ENCODE measurements at places on chromosomes 11 and 22.

DNA sequence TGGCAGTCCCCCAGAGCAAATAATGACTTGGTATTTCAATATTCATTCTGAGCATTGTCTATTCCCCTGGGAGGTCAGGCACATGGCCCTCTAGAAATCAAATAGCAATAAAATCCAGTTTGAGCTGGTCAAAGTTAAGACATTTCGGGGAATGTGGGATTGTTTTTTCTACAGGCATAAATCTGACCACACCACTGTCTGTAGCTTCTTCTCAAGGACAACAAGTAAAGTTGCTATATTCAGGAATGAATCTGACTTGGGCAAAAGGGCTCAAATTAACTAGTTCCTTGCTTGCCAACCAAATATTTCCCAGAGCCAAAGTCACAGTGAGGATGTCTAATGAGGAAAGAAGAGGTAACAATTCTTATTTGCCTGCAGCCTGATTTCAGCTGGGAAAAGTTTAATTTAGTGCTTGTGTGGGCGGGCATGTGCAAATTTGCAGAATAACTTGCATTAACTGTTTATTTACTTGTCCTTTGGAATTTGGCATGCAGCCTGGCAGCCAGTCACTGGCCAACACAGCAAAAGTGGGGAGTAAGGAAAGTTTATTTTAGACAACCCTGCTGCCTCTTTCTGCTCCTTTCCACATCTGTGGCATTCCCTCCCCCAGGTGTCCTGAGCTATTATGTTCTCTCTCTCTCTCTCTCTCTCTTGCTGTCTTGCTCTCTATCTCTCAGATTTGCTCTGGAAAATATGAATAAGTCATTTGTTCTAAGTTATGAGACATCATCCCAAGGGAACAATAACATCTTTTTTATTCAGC lies 51.2 kb upstream of the ARHGAP20 start:
- no peak for DNase-seq

GRCh38 chr11:70580036-70580805 lies 181.9 kb downstream of the CTTN start:
- no peak for DNase-seq

DNA sequence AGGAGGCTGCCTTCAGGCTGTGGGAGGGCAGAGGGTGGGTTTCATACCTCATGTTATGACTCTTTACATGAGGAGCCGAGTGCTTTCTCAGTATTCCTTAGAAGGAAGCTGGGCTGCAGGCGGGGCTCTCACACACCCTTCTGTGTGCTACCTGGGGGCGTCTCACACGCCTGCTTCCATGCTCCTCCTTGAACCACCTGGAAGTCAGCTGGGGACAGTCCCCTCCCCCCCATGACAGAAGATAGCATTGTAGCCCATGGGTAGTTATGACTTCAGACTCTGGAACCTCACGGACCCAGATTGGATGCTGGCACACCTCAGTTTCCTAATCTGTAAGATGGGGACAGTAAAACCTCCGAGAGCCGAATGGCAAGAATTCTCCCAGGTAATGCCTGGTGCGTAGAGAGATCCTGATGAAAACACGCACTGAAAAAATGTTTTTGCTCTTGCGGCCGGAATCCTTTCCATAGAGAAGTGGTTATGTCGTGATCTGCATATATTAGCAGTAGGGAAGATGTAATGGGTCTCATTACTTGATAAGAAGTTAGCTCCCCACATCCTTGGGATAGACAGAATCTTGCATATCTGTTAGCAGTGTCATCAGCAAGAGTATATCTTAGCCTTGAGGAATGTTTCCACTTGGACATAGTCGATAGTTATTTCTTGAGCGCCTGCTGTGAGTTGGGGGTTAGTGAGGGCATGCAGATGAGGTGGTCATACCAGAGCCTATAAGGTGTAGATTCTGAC lies 4.9 kb downstream of the DAGLA start:
- DNase-seq: no peak

DNA sequence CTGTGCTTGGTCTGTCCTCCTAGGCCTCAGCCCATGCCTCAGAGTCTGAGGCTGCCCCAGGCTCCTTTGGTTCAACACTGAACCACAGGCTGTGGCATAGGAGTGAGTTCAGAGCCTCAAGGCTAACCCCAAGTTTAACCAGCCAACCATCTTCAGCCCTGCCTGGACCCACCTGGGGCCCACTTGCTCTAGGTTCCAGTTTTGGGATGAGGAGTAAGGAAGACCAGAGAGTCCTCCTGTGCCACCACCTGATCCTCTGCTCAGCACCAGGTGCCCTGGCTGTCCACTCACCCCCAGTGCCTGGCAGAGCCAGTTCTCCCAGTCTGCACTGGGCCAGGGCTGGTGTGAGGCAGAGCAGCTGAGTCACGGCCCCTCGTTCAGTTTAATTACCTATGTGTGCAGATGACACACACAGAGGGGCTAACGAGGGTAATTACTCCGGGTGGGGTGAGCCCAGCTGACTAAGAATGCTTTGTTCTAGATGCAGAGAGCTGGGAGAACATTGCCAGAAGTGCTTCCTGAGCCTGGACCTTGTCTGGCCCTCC lies 12.0 kb upstream of the TMPRSS13 start:
- DNase-seq: no peak

DNA sequence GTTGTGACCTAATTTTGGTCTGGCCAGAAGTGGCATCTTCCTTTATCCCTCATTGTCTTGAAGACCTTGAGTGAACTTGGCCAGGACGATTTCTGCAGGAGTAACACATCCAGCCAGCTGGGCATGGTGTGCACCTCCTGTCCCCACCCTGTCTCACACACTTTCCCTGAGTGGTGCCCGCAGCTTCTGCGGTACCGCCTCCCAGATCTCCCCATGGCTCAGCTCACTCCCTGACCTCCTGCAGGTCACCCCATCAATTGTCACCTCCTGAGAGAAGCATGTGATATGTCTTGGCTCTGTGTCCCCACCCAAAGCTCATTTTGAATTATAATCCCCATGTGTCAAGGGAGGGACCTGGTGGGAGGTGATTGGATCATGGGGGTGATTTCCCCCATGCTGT lies 50.2 kb upstream of the TP53I11 start:
- no peak for DNase-seq

DNA sequence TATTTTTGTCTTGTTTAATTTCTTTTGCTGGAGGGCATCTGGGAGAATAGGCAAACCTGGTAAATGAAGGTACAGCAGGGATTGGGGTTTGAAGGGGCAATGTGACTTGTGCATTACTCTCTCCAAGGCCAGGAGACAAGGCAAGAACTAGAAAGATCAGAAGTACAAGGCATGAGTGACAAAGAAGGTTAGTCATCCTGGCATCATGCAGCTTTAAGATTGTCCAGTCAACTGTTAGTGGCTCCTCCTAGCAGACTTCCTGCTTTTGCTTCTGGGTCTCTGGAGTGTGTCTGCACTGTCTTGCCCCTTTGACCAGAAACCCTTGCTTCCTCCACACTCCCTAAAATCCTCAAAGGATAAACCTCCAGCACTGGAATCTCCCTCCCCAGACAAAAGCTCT lies 27.2 kb upstream of the GLYATL1 start:
- no peak for DNase-seq

- no peak for DNase-seq
These were observed 498.3 kb upstream of the CCDC90B start for GRCh38 chr11:83784419-83784818.

DNA sequence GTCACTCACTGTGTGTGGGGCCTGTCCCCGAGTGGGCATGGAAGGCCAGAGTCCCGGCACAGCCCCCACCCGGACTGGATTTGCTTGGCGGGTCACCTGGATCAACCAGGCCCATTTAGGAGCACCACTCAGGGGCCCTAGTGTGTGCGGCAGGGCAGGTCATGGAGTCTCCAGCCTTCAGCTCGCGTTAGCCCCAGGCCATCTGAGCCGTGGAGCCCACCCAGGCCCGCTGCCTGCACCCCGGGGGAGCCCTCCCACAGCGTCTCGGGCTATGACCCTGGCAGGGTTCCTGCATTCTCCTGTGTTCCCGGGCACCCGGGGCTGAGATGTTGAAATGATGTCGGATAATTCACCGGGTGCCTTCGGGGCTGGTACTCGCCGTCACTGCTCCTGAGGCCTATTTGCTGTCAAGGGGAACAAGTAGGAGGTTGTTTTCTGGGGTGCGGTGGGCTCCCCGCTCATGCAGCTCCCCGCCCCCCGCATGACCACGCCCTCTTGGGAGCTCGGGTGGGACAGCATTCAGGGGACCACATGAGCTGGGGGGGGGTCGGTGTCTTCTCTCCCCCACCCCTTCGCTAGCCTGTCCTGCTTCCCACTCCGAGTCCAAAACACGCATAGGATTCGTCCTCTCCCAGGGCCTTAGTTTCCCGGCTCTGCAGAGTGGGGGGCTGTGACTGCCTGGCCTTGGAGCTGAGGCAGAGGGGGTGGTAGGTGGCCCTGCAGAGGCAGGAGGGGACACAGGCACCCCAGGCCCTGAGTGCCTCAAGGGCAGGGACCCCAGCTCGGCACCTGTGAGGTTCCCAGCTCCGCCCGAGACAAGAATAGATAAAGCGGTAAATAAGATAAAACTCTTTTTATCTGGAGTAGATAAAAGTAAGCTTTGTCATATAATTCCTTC lies 77.2 kb downstream of the KCNQ1 start:
- no peak for DNase-seq

GRCh38 chr11:64814712-64815187 lies 4.4 kb upstream of the MEN1 start:
- no peak for DNase-seq

- no peak for DNase-seq
These were observed 35.9 kb upstream of the PDE3B start for GRCh38 chr11:14607713-14608112.

- DNase-seq: no peak
These were observed 5.5 kb downstream of the SEPTIN3 start for GRCh38 chr22:41974691-41975290.

DNA sequence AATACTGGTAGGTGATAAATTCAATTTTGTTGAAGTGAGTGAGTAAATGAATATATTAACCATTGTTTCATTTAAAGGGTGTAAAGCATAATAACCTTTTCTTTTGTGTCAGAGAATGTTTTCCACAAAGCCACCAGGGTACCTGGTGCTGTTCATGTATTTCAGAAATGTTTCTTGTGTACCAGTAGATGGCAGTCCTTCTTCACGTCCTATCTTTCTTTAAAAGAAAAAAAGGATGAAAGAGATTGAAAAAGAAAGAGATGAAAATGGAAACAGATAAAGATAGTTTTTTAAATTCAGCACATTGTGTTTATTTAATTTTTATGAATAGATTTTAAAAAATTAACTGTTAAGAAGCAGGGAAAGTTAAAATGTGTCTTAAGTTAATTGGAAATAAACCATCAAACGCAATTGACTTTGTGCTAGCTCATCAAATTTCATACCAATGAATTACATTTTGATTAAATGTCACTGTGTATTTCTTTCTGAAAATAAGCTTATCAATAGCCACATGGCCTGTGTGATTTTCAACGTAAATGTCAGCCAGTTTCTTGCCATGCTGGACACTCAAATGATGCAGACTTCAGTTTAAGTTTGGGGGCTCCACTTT lies 65.5 kb upstream of the CHORDC1 start:
- DNase-seq: no peak

- no peak for DNase-seq
These were observed 23.9 kb upstream of the TMPRSS13 start for GRCh38 chr11:117953024-117953671.

- no peak for DNase-seq
These were observed 83.9 kb upstream of the USP47 start for GRCh38 chr11:11757909-11758308.

GRCh38 chr11:122179961-122180834 lies 64.2 kb upstream of the BLID start:
- DNase-seq: no peak

DNA sequence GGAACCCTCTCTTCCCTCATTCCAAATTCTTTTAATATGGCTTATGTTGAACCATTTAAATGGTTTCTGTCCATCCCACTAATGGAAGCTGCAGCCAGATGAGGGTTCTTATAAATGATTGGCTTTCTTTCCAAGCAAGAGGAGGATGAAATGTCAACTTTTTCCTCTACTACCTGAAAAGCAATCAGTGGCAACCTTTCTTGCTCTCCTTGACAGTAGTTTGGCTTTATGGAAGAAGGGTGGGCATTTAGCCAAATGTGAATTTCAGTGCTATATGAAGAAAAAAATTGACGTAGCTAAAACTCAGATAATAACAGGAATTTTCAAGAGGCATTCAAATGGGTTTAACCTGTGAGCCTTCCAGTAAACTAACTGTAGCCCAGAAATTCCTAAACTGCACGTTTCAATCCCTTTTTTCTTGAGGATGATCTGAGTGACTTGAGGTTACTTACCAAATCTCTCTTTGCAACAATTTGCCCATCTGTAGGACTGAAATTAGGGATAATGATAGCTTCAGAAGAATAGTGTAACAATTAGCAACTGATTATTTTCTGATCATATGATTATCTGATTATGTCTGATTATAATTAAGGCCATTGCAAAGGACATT lies 90.9 kb downstream of the EXT2 start:
- DNase-seq: no peak

- DNase-seq: no peak
These were observed 2.1 kb downstream of the TRIM29 start for GRCh38 chr11:120135838-120136237.

DNA sequence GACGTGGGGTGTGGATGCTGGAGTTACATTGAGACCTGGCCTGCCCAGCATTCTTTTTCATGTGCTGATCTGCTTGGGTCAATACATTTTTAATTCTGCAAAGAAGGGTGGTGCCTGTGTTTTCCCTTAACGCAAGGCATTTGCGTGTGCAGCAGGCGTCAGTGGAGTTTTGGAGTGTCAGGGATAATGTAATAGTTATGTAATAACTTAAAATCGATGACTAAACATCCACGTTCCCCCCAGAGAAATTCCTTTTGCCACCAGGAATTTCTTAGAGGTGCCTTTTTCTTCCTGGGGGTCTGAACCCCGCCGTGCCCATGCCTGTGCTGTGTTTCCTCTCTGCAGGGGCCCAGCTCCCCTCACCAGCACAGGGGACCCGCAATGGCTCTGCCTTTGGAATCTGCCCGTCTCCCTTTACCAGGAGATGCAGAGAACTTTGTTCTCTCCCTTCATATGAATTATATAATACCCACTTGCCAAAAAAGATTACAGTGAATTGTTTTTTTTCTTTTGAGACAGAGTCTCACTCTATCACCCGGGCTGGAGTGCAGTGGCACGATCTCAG lies 62.6 kb downstream of the TBC1D22A start:
- no peak for DNase-seq

DNA sequence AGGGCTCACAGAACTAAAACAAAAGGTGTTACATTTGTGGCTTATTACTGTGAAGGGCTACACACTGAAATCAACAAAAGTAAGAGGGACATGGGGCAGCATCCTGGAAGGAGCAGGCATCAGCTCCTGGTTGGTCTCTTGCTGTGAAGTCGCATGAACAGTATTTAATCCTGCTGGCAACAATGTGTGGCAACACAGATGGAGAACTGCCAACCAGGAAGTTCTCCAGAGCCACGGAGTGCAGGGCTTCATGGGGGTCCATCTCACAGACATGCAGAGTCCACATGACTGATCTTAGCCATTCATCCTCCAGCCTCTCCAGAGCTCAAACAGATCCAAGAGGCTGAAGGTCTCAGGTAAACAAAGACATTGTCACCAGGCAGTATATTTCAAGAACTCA lies 32.8 kb upstream of the FGF3 start:
- no peak for DNase-seq

- DNase-seq: no peak
These were observed 35.1 kb downstream of the RRP8 start for GRCh38 chr11:6568191-6568918.

GRCh38 chr11:22472306-22472705 lies 134.1 kb downstream of the SLC17A6 start:
- no peak for DNase-seq
